ENCODE measurements at places on chromosomes 1 and 21. TPM values are rescaled to one million over a fixed set of nuclear protein-coding genes. Genes with fewer than 3 reads are reported as not detected.

CD84 gene
- 7.5 TPM for total RNA-seq

GRCh38 chr1:115790846-115791245 lies 22.3 kb upstream of the CASQ2 start:
- no peak for DNase-seq

DNA sequence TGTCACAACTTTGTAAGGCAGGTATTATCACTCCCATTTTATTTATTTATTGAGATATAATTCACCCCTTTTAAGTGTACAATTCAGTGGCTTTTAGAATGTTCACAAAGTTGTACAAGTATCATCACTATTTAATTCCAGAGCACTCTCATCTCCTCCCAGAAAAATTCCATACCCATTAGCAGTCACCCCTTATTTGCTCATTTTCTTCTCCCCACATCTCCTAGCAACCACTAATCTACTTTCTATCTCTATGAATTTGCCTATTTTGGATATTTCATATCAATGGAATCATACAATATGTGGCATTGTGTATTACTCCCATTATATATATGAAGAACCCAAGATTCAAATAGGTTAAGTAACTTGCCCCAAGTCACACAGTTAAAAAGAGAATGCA lies 7.0 kb downstream of the DSTYK start:
- no peak for DNase-seq

DNA sequence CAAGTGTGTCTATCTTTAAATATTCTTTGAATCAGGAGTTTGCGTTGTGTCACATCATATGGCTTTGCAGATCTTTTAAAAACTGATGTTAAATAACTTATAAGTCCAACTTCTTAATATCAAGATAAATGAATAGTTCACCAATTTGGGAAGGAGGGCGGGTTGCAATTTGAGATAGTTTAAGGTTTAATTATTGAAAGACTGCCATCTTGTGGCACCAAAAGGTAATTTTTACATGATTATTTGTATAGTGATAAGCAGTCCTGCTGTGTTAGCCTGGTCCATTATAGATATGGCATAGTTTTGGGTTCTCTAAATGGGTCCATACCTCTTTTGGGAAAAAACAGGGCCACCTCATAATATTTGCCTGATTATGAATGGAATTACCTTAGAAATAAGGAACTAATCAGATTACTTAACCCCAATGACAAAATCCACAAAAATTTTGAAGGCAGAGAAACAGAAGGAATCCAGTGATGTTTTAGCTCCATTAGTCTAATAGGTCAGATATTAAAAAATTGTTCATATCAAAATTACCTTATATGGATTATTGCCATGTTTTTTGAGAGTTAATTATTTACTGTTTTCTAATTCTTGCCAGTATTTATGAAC lies 64.3 kb downstream of the PRKAA2 start:
- DNase-seq = no peak

- DNase-seq = no peak
Observed at GRCh38 chr1:214840356-214840755, 237.4 kb downstream of the CENPF start.

DNA sequence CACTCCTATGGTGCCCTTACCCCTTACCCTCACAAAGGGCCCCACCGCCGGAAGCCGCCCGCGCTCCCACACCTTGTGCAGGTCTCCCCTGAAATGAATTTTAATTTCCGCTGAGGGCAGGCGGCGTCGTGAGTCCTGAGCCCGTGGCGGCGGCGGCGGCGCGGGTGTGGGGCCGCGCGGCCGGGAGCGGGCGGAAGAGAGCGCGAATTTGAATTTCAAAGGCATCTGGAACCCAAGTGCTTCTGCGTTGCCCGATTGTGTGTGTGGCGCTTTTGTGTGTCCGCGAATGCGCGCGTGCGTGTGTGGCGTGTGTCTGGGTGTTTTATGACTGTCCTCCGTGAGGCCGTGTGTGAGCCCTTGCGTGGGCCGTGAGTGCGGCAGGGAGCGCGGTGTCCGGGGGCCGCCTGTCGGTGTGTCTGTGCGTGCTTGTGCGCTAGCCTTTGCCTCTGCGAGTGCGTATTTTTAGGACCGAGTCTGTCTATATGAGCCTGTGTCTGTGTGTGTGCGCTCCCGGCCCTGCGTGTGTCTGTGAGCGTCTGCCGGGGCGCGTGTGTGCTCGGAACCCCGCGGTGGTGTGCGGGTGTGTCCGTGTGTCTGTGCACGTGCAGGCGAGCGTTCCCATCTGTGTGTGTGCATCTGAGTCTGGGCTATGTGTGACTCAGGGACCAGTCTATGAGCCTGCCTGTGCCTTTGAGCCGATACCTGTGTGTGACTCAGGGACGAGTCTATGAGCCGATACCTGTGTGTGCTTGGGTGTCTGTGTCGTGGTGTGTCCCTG lies 7.9 kb upstream of the ADGRB2 start:
- DNase-seq = no peak

Data from sigmoid colon (tissue), 7 donors.